NCI-H2081 (cell line): ENCODE measurements at places on chromosomes 12 and 14.

DNA sequence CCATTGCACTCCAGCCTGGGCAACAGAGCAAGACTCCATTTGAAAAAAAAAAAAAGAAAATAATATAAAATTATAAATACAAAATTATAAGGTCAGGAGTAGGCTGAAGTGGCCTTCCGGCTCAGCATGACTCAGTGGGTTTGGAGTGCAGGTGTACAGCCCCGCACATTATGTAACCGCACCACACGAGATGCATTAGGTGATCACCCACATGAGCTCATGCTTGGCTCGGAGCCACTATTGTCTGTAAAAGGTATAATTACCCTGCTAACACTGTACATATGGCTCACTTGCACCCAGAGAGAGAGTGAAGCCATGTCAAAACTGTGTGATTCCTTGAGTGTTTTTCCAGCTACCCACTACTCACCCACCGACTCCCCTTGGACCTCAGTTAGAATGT is 557.0 kb downstream of the SLC6A15 start:
- peak; percentile 7 for DNase-seq

- DNase-seq: no peak
These were observed 3.0 kb upstream of the SLC38A1 start for GRCh38 chr12:46271863-46272262.

- no peak for DNase-seq
These were observed 1053.3 kb downstream of the VRK1 start for GRCh38 chr14:97850466-97850865.

DNA sequence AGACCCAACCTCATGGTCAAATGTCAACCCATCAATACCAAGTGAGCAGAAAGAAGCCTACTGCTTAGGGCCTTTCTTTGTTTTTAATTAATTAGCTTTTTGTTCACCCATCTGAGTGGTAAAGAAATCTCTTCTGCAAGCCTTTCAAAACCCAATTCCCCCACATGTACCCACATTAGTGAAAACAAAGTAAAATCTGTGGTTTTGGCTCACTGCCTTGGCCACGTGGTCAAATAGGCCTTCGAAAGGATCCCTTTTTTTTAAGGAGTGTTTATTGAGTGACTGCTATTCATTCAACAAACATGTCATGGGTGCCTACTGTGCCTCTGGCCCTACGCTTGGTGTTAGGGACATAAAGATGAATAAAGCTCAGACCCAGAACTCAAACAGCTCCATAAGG is 160.1 kb downstream of the NUAK1 start:
- DNase-seq: no peak

- DNase-seq: no peak
These were observed 7.8 kb upstream of the CACNA2D4 start for GRCh38 chr12:1926251-1926657.

DNA sequence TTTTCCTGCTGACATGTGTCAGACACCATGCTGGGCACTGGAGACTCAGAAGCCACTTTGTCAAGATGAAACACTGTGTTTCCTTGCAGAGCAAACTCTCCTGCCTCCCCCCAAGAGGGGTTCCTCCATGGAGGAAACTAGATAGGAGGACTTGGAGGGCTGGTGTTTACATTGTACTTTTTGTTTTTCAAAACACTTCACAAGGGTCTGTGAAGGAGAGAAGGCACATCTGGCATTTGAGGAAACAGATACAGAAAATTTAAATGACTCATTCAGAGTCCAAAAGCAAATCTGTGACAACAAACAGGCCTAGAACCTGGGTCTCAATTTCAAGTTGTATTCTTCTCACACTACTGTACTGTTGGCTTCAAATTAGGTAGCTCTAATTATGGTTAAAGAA is 6.7 kb upstream of the CDKL1 start:
- no peak for DNase-seq

- no peak for DNase-seq
These were observed 16.0 kb upstream of the SLC38A2 start for GRCh38 chr12:46388427-46389021.

DNA sequence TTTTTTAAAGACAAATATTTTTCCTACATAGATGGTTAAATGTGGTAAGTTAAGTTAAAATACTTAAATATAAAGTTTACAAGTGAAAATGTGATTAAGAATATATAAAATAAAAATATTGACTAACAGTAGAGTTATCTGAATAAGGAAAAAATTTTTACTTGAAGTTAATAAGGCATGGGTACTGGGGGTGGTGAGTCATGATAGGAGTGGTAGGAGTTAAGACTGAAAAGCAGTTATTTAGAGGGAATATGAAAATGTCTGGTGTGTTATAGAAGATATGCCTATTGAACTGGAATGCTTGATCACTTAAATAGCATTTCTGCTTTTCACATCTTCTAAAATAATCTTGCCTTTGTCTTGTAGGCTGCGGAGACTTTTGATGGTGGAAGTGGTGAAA is 68.7 kb downstream of the CCDC91 start:
- no peak for DNase-seq

GRCh38 chr14:26896447-26896846 is 298.6 kb upstream of the NOVA1 start:
- no peak for DNase-seq

DNA sequence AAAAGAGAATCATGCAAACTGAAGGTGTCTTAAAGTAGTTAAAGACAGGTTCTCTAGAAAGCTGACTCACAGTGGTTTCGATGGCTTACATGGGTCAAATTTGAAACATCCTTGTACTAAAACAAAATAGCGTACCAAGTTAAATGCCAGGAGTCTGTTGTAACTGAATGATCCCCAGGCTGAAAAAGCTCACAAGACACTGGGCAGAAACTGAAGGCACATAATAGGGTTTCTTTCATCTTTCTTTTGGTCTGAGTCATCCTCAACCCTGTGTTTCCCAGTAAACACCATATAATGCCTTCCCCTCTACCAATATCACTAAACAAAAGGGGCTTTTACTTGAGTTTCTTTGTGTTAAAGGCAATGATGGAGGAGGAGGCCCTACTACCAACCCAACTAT is 12.8 kb downstream of the ZFYVE1 start:
- DNase-seq: no peak

DNA sequence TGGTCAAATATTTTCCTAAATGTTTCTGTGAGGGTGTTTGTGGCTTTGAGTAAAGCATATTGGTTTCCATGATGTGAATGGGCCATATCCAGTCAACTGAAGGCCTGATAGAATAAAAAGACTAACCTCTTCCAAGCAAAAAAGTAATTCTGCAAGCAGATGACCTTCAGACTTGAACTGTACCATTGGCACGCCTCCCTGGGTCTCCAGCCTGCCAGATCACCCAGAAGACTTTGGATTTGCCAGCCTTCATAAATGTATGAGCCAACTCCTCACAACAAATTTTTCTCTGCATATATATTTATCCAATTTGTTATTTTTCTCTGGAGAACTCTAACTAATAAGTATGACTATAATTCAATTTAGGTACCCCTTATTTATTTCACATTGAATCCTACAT is 190.3 kb downstream of the KIF21A start:
- no peak for DNase-seq

- DNase-seq: no peak
These were observed 81.4 kb downstream of the BBS10 start for GRCh38 chr12:76266797-76267196.

DNA sequence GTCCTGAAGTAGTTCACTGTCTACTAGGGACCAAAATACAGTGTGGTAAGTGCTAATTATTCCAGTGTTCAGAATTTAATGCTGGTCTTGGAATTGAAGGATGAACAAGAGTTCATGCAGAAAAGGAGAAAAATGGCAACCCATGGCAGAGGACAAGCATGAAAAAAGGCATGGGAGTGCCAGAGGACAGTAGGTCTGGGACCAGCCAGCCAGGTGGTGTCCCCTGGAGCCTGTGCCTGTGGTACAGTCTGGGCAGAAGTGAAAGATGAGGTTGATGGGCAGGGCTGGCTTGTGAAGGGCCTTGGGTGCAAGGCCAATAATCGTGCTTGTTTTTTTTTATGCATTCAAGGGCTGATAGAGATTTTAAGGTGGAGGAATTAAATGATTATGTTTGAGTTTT is 21.0 kb downstream of the C12orf75 start:
- no peak for DNase-seq

GRCh38 chr12:93441081-93441616 is 598 bp downstream of the UBE2N start:
- peak; percentile 18 for DNase-seq

- no peak for DNase-seq
These were observed 215.5 kb downstream of the AEBP2 start for GRCh38 chr12:19654650-19655376.

DNA sequence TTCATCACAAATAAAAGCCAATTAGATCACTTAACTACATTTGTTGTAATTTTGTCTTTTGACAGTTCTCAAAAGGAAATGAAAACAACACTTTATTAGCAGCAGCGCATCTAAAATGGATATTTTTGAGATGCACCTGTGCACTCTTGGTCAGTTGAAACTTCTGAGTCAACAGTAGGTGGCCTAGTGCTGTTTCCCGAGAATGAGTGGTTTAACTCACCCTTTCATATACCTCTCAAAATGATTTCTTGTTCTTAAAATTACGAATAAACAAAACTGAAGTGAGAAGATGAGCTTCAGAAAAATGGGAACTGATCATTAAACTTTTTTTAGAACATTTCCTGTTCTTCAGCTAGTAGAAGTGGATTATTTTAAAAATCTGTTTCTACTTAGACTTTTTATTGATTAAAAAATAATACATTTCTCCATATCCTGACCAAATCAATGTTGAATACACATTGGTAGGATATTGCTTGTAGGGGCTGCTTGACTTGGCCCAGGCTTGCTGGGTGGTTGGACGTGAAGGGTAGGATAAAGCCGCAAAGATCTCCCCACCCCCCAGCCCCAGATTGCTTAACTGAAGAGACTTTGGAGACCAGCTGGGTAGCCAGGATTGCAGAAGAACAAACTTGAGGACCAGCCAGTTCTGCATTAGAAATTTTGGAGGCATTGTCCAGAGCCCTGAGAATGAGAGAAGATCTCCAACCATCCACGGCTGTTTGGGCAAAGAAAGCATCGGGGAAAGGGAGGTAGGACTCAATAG is 22.3 kb upstream of the STK38L start:
- DNase-seq: no peak

GRCh38 chr12:41950455-41950854 is 194.2 kb downstream of the GXYLT1 start:
- no peak for DNase-seq
